ENCODE measurements at places on chromosomes 2 and 18.

GRCh38 chr2:86557836-86558235, 5.4 kb downstream of the CHMP3 start:
- DNase-seq, result no peak

GRCh38 chr2:37011130-37011529, 44.8 kb upstream of the STRN start:
- no peak for DNase-seq

DNA sequence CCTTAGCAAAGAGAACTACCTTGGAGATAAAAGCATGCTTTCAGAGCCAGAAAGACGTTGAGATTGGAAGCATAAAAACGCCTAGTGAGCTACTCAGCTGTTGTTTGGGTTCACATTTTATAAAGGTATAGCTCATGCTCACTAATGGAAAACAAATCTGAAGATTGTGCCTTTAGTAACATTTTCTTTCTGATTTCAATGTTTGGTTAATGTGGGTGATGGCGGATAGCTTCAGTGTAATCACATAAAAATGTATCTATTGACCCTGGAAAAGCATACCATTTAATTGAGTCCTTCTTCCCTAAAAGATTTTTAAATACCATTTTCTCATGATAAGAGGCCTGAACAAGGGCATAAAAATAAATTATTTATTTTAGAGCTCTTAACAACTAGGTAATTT, 73.4 kb downstream of the DTNA start:
- DNase-seq, result no peak

GRCh38 chr2:108565778-108566375, 31.6 kb downstream of the LIMS1 start:
- no peak for DNase-seq

GRCh38 chr18:70645971-70646370, 357.1 kb downstream of the SOCS6 start:
- no peak for DNase-seq

DNA sequence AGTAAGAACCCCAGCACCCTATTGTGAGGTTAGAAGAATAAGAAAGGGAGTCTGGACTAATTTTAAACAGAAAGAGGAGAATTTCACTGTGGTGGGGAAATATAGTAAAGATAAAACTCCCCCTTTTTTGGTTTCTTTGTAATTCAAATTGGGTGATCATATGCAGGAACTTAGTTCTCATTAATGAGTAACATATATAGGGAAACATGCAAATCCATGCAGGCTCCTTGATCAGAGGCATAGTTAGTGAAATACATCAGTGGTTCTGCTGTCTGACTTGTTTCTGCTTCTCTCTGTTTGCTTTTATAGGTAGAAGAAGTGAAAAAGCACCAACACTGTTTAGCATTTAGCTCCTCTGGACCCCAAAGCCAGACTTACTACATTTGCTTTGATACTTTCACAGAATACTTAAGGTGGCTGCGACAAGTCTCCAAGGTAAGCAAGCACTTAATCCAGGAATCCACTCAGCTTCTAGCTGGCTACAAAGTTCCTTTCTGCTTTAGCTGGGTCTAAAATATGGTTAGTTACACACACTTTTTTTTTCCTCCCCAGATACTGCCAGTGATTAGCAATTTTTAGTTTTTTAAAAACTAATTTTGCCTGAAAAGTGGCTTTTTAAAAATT, 123.2 kb downstream of the PHLPP1 start:
- no peak for DNase-seq

GRCh38 chr2:64540615-64541014, 16.5 kb downstream of the AFTPH start:
- no peak for DNase-seq

Measured in anterior cingulate cortex (tissue), 58 donors.